Activated CD8-positive, alpha-beta T cell treated with anti-CD3 and anti-CD28 coated beads, Interleukin-2, amount 10 ng/mL, durations not matched to agents 7 days and 5 days (primary cell): ENCODE measurements at places on chromosomes 12 and 14. TPM values are rescaled to one million over a fixed set of nuclear protein-coding genes. Genes with fewer than 3 reads are reported as not detected.
A peak's percentile ranks its signal among the peaks of the same experiment; 100 is the strongest.

ASIC1 gene
- 25.4 TPM for total RNA-seq

STYX gene
- total RNA-seq, result 21.9 TPM

DNA sequence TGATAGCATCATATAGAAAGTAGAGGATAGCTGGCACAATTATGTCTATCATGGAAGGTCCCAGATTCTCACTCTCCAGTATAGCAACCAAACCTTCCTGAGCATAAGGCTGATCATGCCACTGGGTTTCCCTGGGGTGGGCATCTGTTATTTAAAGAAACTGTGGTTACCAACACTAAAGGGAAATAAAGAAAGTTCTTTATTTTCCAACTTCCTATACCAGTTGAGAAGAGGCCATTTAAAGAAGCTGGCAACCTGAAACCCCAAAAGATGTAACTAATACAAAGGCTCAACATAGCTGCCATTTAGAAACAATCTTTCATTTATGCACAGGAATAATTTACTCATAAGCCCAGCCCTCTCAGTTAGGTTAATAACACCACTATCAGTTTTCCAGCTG, 3.1 kb downstream of the BCAT1 start:
- DNase-seq, result no peak

NGB gene
- total RNA-seq, result not detected

DNA sequence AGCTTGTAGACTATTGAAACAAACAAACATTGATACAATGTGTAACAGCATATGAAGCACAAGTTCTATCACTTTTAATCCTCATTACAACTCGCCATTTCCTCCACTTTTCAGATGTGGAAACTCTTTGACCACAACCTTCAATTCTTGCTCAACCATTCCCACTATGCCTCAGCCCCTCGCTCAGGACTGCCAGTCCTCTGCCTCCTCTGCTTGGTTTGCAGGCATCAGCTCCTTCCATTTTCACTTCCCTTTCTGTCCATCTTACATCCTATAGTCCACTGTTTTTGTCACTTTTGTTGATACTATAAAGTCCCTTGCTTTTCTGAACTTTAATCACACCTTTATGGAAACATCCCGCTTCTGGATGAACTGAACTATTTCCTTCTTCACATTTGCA, 28.2 kb upstream of the CD27 start:
- no peak for DNase-seq

DNA sequence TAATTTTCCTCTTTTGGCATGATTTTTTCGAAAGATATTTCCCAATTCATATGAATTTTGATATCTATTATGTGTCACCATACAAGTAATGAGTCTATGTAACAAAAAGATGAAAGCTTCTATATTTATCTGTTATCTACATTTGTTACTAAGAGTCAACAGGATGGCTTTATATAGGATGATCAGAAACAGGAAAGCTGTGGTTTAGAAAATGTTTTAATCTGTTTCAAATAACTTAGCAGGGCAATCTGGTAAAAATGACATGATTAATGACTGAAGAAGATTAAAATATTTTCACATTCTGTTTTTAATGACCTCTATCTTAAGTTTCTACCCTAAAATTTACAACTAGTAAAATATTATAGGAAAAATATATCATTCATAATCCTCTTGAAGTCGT, 105.8 kb downstream of the MSRB3 start:
- no peak for DNase-seq

GRCh38 chr12:51247523-51248206, 9.0 kb downstream of the DAZAP2 start:
- no peak for DNase-seq

DNA sequence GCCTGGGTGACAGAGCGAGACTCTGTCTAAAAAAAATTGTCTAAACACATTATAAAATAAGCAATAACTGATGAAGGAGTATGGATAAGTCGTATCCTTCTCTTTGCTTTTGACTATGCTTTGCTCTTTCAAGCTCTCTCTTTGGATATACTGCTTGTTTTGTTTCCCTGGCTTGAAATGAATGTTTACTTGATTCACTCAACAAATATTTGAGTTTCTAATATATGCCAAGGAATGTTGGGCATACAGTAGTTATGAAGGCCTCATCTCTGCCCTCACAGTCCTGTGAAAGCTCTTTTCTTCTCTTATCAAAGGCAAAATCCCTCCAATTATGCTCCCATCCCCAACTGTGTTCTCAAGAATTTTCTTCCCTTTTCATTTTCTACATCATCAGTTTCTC, 123.5 kb downstream of the PTPRR start:
- no peak for DNase-seq

- no peak for DNase-seq
Measured at GRCh38 chr14:34403646-34404045, 58.4 kb downstream of the SPTSSA start.

TMCC3 gene
- 0.60 TPM for total RNA-seq

DNA sequence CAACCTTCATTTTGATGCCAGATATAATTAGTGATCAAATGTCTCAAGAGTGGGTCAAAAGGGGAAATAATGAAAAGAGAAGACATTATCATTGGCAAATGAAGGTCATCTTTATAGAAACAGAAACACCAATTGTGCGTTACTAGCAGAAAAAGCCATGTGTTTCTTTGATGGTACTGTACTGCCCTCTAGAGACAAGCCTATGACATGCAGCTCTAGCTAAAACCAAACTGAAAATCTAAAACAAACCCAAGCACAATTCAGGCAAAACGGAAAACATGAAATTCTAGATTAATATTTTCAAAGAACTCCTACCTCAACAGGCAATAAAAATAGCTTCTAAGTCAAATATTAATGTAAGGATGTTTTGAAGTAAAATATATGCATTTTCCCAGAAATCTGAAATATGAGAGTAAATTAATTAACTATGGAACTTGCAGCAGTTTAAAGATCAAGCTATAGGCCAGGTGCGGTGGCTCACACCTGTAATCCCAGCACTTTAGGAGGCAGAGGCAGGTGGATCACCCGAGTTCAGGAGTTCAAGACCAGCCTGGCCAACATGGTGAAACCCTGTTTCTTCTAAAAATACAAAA, 115.4 kb downstream of the KLHL28 start:
- DNase-seq, result peak; percentile 27

OTUB2 gene
- total RNA-seq, result 1.4 TPM

SLC10A1 gene
- not detected for total RNA-seq

DNA sequence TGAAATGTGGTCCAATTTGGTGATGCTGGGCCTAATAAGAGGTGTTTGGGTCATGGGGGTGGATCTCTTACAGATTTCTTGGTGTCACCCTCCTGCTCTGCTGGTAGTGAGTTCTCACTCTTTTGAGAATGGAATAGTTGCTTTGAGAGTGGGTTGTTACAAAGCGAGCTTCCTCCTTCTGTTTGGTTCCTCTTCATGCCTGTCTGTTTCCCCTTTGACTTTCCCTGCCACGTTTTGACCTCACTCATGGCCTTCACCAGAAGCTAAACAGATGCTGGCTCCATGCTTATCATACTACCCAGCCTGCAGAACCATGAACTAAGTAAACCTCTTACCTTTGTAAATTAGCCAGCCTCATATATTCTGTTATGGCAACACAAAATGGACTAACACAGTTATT, 57.7 kb upstream of the LDHB start:
- no peak for DNase-seq

GCN1 gene
- 112 TPM for total RNA-seq

- peak; percentile 50 for DNase-seq
Measured at GRCh38 chr14:100069161-100069800, 4.1 kb downstream of the EVL start.

GCH1 gene
- 51.4 TPM for total RNA-seq

GRCh38 chr14:63565448-63565847, 22.3 kb upstream of the PPP2R5E start:
- no peak for DNase-seq

DNA sequence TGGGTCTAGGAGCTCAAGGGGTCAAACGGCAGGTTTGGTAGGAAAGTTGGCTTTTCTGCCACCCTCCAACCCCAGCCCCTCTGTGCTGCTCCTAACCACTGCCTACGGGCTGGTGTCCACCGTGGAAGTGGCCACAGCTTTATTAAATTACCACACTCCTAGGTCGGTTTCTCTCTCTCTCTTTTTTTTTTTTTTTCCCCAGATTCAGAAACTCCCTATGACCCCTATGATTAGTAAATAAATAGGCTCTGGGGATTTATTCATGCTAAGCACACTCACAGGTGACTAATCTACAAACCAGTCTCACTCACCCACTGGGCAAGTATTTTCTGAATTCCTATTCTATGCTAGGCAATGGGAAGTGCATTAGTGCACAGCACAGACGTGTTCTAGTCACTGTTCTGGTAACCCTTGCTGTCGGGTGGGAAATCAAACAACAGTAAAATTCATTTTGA, 8.7 kb upstream of the DDX47 start:
- DNase-seq, result no peak

DNA sequence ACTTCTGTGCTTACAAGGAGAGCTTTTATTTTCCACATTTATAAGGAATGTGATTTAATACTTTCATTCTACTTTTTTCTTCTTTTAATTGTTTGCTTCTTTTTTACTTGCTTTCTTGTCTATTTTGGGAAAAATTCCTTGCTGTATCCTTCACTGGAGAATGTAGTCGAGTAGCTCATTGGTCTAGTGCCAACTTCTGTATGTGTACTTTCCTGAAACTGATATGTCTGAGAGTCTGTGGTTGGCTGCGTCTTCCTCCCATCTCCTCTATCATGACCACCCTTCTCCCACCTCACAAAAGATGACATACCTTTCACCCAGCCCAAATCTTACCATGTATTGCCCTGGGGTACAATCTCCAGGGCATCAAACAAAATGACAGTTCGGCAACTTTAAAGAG, 51.8 kb downstream of the MSRB3 start:
- no peak for DNase-seq

DNA sequence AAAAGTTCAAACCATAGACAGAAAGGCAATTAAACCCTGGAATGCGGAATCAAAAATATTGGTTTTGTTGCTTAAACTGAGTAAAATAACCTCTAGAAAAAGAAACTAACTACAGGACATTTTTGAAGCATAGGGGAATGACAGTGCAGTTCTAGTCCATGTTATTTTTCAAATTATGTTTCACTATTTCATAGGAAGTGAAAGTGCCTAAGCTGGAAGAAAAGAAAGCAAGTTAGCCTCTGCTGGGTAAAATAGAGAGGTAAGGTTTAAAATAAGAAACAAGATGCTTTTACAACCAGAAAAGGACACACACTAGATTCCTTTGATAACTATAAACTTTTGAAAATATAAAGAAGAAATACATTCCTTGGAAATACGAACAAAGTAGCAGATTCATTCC, 1.1 kb downstream of the CLECL1 start:
- no peak for DNase-seq

GRCh38 chr12:53700567-53700966, 24.7 kb upstream of the ATP5MC2 start:
- DNase-seq, result no peak

CABP1 gene
- not detected for total RNA-seq

DNA sequence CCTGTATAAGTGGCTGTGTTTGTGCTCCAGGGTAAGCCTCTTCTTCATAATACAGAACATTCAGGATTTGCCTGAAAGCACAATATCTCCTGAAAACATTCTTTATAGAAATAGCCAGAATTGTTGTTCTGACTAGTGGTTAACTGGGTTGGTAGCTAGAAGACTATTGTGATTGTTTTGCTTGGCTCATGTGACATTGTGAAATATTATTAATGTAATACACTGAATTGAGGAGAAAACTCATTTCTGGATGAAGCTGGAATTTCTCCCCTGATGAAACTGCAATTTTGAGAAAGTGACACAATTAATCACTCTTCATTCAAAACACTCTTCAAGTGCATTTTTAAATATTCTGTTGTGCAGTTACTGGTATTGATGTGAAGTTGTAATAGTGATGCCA, 172.3 kb upstream of the PTPRQ start:
- no peak for DNase-seq

DPF3 gene
- 10.7 TPM for total RNA-seq

- no peak for DNase-seq
Measured at GRCh38 chr12:68446384-68446783, 114.2 kb upstream of the MDM1 start.

KRT7 gene
- 14.4 TPM for total RNA-seq

- DNase-seq, result no peak
Measured at GRCh38 chr14:67151082-67151666, 38.1 kb upstream of the GARIN2 start.
